ENCODE measurements at places on chromosomes 13 and 19. TPM values are rescaled to one million over a fixed set of nuclear protein-coding genes. Genes with fewer than 3 reads are reported as not detected.

GRCh38 chr13:90526711-90527110, 820.8 kb upstream of the MIR17HG start:
- DNase-seq = no peak

DNA sequence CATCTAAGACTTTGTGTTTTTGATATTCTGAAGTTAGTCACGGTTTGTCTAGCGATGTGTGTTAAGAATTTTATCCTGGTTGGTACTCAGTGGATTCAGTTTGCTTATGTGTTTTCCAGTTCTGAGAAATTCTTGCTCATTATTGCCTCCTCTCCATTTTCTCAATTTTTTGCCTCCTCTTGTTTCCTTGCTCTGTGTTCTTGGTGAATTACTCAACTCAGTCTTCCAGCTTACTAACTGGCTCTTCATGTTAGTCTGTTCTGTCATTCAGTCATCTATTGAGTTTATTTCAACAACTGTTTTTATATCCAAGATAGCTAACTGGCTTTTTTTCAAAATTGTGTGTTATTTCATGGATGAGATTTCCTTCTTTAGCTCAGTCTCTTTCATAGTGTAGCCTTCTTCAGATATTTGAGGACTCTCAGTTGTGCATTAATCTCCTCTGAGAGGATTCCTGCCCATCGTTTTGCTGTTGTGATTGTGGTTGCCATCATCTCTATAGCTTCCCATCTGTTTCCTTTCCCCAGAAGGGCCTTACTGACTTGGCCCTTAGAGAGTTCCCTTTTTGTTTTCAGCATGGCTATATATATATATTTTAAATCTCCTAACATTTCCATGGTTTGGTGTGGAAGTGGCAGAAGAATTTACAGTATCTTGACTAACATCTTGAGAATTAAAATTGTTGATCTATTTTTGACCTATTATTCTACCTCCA, 6.2 kb downstream of the SETDB2 start:
- no peak for DNase-seq

DNA sequence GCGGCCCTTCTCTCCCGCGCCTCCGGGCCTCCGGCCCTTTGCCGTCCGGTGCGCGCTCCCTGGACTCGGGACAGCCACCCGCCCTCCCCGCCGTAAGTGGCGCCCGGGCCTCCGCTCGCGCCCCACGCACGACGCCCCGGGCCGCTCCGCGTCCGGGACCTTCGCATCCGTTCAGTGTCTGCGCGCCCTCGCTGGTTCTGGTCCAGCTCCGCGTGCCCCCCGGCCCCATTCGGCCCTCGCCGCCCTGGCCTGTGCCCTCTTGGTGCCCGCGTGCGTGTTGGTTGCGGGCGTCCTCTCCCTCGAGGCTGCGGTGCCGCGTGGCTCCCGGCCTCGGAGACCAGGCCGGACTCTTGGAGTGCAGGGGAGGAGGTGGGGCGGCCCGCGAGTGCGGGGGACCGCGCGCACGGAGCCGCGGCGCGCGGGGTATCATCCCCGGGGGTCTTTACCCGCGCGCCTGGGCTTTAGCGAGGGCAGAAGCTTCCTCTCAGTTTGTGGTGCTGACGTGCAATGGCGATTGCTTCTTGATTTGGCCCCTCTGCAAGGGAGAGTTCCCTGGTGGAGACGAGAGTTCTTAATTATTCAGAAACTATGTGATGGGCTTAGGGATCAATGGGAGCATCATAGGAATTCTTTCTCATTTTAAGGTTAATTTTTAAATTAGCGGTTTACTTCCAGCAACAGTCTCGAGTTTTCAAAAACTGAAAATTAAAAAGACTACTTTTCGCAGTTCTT, 757 bp downstream of the WASF3 start:
- no peak for DNase-seq

DNA sequence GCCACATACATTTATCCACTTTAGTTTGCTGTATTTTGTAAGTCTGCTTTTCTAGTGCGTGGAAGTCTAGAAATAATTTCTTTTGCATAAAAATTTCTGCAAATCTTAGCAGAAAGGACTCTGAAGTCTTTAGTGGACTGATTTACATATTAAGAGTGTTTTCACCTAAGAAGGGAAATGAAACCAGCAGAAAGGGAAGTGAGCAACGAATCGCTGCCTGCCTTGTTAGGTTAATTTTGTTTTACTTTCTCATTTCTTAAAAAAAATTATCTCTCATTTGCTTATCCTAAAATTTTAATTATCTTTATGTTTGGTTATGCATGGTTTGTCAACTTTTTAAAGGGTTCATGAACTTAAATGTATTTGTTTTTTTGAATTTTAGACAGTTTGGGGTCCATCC, 767 bp upstream of the GPR18 start:
- DNase-seq = no peak

DNA sequence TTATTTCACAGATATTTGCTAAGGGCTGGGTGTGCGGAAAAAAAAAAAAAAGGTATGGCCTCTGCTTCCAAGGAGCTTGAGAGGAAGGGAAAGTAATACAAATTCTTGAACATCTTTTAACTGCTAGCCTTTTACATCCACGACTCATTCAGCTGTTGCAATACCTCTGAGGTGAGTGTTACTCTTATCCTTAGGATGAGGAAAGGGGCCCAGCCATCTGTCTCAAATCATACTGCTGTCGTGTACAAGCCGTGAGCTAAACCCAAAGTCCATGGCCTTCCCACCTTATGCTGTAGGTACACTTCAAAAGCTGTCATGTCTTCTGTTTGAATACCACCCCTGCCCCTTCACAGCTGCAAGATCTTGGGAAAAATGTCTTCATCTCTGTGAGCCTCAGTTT, 146.8 kb downstream of the KCNRG start:
- DNase-seq = no peak

DNA sequence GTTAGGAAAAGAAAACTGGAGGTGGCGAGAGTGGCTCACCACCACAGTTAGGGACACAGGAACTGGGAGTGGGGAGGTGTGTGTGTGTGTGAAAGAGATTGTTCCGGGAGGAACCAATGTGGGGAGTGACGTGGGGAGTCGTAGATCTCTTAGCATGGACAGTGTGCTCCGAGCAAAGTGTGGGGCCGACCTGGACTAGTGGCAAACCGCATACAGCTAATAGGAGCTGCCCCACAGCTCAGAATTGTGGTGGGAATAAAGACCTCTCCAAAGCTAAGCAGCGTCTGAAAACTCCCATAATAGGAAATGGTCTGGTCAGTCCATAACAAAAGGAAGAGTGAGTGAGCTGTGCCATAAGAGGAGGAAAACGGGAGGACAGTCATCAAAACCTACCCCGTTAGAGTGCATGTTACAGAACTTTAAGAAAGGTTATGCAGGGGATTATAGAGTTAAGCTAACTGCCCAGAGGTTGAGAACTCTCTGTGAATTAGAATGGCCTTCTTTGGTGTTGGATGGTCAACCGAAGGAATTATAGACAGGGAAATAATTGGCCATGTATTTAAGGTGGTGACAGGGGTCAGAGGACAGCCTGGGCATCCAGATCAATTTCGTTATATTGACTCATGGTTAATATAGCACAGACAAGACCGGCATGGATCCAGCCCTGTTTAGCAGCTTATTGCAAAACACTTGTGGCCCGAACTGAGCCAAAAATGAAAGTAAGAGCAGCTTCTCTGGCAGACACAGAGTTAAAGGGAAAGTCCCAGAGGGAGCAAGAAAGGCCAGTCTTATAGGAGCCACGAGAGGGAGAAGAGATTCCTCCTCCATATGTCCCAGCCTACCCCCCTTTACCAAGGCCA, 8.9 kb upstream of the SLC15A1 start:
- DNase-seq = no peak

Gene CILP2
- total RNA-seq = not detected

- no peak for DNase-seq
Measured at GRCh38 chr13:98826146-98826545, 73.7 kb upstream of the SLC15A1 start.

DNA sequence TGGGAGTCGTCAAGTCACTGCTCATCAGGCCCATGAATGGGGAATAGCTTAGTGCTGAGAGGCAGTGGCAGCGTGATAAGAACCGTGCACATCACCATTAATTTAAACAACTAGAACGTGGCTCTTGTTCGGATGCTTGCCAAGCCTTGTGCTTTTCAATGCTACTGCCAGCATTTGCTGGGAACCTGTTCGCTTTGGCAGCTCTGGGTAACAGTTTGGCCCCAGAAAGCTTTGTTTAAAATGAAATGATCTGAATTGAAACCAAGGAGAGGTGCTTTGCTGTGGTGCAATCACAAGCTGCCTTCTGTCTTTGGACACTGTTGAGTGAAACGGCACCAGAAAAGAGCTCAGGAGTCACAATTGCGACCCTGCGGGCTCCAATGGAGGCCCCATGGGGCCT, 53.5 kb upstream of the OLFM4 start:
- no peak for DNase-seq

Gene LRFN3
- total RNA-seq = 11.0 TPM

GRCh38 chr13:62137629-62138405, 722.2 kb upstream of the PCDH20 start:
- no peak for DNase-seq
